ENCODE measurements at places on chromosomes 2 and 18.

DNA sequence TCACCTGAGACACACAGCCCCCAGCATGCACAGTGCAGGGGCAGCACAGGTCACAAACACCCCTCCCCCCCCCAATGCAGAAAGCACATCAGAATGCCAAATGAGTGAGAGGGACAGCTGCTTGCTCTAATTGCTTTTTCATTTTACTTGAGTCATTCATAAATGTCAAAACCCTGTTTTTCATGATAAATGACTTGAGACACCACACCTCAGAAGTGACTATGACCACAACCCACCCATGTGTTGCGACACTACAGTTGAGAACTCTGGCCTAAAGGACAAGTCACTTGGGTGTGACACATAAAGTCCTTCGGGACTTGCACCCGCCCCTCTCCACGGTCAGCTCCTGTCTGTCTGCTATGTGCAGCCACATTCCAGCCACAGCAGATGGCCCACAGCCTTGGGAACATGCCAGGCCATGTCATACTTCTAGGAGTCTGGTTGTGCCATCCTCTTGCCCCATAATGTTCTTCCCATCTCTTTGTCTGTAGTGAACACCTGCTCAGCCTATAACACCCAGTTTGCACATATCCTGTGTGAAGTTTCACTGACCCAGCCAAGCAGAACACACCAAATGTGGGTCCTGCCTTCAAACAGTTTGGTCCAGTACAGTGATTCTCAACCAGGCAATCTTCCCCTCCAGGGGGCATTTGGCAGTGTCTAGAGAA lies 30.2 kb upstream of the RIOK3 start:
- no peak for DNase-seq

- DNase-seq = no peak
Observed at GRCh38 chr2:15991231-15991630, 50.9 kb downstream of the MYCN start.

GRCh38 chr2:144505245-144505831 lies 14.6 kb downstream of the ZEB2 start:
- DNase-seq = no peak

DNA sequence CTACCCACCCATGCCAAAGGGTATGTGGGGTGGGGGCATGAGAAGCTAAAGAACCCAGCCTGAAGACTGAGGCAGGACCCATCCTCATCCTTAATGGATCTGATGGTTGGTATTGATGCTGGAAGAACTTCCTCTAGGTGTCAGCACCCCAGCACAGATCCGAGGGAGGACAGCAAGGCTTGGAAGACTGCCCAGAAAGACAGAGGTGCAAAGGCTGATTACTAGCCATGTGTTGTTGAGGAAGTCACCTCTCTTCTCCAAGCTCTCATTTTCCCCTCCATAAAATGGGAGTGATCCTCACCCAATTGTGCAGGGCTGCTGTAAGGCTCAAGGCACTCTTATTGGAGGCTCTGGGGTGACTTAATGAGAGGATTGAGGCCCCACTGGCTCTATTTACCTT lies 256.5 kb downstream of the CELF4 start:
- no peak for DNase-seq

- no peak for DNase-seq
Observed at GRCh38 chr2:235737840-235738239, 244.0 kb downstream of the AGAP1 start.

DNA sequence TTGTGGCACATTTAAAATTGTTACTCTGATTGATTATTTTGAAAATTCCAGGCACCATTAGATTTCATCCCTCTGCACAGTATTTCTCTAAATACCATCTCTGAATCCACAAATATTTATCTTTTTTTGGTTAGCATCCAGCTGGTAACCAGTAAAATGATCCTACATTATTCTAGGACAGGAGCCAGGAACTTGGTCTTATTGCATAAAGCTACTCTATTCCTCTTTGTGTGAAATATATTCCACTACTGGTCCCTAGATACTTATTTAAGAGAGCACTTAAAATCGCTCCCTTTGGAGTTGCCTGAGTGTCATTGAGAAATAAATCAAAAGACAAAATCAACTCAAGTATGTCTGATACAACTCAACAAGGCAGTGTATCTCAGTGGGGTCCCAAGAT lies 7.4 kb upstream of the MBOAT2 start:
- DNase-seq = no peak

DNA sequence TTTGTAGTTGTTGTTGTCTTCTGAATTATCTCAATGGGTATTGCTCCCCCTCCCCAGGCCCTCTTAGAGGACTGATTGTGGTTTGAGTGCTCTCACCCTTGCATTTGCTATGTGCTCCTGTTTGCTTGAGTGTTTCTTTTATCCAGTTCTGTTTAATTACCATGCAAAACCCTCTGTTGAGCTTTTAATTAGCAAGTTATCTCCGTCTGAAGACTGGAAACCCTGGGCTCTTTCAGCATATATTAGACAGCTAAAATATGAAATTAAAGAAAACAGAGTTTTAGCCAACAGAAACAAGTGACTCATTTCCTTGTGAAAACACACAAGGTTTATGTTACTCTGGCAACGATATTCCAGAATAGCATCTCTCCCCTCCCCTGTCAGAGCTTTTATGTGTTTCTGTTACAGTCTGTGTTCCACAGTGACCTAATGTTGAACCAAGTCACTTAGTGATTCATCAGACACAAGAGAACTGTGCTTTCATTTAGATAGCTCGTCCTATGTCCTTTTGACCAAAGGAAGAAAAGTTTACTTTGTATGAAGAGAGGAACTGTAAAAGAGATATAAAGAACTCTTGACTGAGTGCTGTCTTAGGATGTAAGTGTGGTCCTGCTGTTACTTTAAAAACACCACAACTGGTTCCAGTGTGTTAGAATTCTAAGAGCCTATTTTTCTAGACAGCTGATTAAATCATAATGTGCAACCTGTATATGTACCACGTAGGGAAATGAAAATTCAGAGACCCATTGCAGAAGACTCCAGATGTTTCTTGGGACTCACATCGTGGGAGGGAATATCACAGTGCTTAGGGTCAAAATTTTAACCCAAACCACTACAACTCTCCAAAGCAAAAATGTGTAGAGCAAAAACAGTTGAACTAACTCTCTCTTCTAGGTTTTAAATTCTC lies 172.8 kb upstream of the RBMS1 start:
- no peak for DNase-seq

DNA sequence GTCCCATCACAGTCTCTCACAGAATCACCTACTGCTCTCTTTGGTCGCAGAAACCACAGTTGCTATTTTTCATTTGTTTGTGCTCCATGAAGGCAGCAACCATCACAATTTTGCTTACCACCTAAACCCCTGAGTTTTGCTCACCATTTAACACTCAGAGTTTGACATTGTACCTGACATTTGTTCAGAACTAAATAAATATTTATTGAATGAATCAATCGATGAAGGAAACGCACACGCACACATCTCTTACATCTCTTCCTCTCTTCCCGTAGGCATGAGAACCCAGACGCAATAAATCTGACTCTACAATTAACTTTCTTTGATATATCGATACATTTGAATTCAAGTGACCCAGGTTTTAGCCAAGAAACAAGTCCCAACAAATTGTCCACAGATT lies 105.5 kb upstream of the RNF152 start:
- no peak for DNase-seq

DNA sequence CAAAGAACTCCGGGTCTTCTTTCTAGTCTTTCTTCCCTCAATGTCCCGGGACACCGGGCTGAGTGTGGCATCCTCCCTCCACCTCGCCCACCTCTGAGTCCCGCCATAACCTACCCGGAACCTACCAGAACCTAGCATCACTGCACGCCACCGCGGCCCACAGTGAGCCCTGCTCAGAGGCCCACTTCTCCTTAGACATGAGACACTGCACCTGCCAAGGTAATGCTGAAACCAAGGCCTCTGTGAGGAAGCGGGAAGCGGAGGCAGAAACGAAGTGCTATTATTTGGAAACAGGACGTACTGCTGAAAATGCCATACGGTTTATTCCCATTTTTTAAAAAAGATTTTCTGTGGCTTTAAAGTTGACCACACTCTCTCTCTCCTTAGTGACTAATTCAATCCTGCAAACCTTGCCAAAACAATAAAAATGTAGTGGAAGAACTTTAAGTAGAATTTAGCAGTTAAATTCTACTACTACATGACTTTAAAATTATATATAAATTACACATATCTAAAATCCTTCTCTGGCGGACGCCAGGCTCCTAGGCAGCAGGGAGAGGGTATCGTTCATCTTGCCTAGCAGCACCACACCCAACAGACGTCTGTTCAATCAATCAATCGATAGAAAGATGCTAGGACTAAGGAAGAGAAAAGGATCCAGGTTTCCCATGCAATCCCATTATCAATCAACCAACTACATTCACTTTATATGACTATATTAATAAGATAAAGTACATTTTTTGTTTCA lies 82.0 kb downstream of the ZNF516 start:
- no peak for DNase-seq

- DNase-seq = no peak
Observed at GRCh38 chr2:235006461-235006860, 54.6 kb downstream of the SH3BP4 start.

DNA sequence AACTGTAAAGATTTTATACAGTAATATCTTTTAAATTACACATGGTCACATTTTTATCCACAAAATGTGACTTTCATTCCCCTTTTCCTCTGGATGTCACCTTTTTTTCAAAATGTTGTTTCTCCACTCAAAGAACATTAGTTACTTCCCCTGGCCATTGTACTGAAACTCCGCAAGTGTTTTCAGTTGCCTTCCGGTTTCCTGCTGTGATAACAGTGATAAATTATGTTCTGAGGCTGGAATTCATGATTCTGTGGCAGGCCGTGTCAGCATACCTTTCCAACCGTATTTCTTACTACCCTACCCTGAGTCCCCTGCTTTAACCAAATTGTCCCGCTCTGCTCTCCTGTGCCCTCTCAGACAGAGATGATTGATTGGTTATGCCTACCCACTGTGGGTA lies 53.5 kb downstream of the MGAT5 start:
- DNase-seq = no peak

GRCh38 chr2:96157649-96158553 lies 12.7 kb upstream of the DUSP2 start:
- DNase-seq = peak; percentile 95

DNA sequence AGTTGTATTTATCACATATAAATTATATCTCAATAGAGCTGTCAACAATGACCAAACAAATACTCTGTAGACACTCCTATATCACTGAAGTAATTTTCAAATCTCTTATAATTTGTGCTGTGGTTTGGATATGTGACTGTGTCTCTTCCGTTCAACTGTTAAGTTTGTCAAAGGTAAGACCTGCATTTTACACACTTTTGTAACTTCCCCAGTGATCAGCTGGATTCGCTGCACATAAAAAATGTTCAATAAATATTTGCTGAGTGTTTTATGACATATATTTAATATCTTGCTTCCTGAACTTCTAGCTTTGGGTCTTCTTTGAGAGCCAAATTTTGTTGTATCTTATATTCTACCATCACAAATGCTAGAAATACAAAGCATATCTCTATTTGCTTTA lies 57.3 kb upstream of the ROCK1 start:
- DNase-seq = no peak

DNA sequence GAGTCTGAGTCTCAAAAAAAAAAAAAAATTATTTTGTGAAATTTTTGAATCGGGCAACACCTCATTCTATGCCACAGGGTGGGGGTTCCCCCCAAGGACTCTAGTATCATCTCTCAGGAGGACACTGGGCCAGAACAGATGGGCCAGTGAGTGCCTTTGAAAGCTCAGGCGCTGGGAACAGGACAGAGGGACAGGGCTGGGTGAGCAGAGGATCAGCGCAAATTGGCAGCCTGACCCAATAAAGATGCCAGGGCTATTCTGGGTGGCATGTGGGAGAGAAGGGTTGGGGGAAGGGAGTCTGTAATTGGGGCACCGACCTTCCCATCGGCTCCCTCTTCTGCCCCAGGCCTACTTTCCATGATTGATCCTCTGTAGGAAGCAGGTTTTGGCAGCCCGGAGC lies 44.0 kb downstream of the KIF3C start:
- no peak for DNase-seq

- no peak for DNase-seq
Observed at GRCh38 chr2:237732790-237733381, 65.7 kb upstream of the RBM44 start.

- no peak for DNase-seq
Observed at GRCh38 chr2:37550190-37550589, 121.3 kb downstream of the CDC42EP3 start.
